ENCODE measurements at places on chromosomes 1 and 21.
A peak's percentile ranks its signal among the peaks of the same experiment; 100 is the strongest.

GRCh38 chr1:200525090-200525987 is 95.2 kb downstream of the KIF14 start:
- DNase-seq, result no peak

DNA sequence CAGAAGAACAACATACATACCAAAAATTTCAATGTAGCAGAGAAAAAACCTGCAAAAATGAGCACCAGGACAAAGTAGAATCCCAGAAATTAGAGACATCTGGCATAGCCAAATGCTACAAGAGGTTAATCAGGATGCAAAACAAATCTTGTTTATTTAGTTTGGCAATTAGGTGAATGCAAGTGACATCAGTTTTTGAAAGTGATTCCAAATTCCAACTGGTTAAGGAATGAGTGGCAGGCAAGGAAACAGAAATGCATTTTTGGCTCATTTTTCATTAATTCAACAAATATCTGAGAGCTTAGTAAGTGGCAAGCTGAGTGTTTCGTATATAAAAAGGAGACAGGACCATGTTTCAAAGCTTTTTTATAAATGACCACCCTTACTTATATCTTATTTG is 21.3 kb downstream of the SCAF4 start:
- DNase-seq, result no peak

GRCh38 chr1:68438310-68438709 is 11.4 kb downstream of the RPE65 start:
- DNase-seq, result no peak

DNA sequence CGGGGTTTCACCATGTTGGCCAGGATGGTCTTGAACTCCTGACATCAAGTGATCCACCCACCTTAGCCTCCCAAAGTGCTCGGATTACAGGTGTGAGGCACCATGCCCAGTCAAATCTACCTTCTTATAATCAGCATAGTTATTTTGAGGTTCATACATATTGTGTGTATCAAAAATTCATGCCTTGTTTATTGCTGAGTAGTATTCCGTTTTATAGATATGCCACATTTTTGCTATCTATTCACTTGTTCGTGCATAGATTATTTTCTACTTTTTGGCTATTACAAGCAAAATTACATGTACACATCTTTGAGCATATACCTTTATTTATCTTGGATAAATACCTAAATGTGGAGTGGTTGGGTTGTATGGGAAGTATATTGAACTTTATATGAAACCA is 344.9 kb downstream of the CAMTA1 start:
- no peak for DNase-seq

- no peak for DNase-seq
These were observed 12.6 kb downstream of the PKP1 start for GRCh38 chr1:201295861-201296260.

DNA sequence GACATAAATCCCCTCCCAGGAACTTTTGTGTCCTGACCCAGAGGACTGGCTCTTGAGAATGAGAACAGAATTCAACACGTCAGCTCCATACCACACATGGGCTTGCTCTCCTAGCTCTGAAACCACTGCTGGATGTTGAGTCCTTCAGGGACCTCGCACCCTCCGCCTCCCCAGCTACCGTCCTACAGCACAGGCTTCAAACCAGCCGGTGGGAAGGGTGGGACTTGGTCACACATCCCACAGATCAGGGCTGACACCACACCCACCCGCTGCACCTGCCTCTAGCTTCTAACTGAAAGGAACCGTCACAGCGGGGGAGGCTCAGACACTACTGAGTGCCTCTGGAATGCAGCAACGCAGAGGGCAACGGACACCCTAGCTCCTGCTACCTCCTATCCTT is 24.0 kb downstream of the MRAP start:
- no peak for DNase-seq

GRCh38 chr1:31248276-31248675 is 8.6 kb upstream of the NKAIN1 start:
- no peak for DNase-seq

DNA sequence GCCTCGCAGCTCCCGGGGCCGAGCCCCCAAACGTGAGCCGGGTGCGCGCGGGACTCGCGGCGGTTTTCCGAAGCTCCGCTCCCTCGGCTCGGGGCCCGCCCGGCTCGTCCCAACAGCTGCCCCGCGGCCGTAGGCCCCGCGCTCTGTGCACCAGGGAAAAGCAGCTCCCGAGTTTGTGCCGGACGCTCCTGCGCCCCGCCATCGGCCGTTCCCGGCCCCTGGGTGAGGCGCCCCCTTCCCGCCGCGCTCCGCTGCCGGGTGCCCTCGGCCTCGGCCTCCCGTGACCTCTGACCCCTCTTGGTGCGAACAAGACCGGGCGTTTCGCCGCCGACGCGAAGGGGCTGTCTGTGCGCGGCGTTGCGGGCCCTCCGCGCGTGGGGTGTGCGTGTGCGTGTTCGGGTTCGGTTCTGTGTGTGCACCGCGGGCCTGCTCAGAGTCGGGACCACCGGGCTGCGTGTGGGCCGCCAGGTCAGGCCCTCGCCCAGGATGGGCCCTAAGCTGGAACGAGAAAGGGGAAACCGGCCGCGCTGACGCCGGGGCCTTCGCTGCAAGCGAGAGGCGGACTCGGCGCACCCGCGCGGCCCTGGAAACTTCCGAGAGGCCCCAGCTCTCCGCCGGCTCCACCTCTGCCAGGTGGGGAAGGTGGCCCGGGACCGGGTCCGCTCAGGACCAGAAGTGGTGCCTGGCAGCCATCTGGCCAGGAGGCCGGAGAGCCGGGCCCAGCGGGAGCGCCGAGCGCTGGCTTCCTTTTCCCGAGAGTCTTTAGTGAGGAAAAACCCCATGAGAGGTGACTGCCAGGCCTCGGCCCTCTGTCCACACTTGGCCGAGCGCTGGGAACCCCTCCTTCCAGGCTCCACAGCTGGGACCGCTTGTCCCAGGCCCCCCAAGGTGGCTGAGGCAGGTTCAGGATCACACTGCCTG is 1.9 kb downstream of the PRDM16 start:
- no peak for DNase-seq

DNA sequence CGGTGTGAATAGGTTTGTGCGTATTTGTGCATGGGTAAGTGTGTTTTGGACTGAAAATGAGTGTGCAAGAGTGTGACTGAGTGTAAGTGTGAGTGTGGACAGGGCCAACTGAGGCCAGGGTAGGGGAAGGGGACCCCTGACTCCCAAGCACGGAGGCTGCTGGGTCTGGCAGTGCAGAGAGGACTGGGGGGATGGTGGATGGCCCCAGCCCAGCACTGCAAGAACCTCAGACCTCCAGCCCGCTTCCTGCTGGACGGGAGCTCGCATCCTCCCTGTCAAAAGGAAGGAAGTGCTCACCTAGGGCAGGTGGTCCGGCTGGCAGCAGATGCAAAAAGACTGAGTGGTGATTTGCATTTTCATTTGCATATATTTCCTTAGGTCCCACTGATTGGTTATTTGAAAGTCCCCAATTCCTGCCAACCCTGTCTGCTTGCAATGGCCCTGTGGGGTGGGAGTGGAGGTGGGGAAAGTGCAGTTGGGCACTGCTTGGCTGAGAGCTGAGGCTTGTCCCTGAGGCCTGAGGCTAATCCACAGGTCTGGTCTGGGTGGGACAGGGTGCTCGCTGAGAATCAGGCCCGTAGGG is 42.8 kb upstream of the CASZ1 start:
- no peak for DNase-seq

- DNase-seq, result no peak
These were observed 7.3 kb upstream of the GJB5 start for GRCh38 chr1:34747638-34747941.

GRCh38 chr1:78291418-78291817 is 199.4 kb upstream of the PTGFR start:
- no peak for DNase-seq

- DNase-seq, result peak; percentile 55
These were observed 12.4 kb downstream of the RUNX1 start for GRCh38 chr21:35036465-35037383.

DNA sequence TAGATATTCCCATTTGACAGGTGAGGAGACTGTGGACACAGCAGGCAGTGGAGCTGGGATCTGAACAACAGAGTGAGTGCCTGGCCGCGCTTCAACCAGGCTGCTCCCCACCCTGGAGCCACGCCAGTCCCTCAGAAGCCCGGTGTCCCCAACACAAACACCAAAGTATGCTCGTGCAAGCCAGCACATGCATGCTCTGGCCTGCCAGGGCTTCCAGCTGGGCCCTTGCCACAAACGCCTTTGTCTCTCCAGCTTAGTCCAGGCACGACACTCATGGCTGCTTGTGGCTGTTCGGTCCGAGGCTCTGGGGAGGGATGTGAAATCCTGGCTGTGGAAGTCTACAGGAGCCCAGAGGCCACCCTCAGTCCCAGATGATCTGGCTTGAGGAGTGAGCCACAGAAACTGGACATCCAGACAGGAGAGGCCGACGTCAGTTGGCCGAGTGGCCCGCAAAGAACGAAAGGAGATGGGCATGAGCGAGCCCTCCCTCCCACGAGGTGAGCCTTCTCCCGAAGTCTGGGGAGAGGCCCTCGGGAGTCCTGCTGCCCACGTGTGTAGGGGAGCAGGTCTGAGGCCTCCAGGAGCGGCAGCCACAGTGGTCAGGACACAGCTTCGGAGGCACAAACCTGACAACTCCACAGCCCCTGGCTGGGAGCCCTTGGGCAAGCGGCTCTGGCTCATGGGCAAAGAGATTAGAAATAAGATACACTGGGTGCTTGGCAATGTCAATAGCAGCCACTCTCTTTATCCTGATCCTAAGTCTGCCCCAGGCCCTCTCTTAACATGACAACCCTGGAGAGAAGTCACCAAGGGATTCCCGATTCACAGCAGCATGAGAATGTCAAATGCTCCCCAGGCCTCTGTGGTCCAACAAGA is 117.1 kb upstream of the IFFO2 start:
- no peak for DNase-seq

GRCh38 chr1:153609585-153609907 is 3.4 kb downstream of the S100A16 start:
- DNase-seq, result no peak

- DNase-seq, result no peak
These were observed 6.4 kb upstream of the TMCO2 start for GRCh38 chr1:40241362-40241761.

- DNase-seq, result no peak
These were observed 52.8 kb upstream of the USP25 start for GRCh38 chr21:15676935-15677334.

- no peak for DNase-seq
These were observed 114.1 kb downstream of the WDR3 start for GRCh38 chr1:118043624-118044023.

DNA sequence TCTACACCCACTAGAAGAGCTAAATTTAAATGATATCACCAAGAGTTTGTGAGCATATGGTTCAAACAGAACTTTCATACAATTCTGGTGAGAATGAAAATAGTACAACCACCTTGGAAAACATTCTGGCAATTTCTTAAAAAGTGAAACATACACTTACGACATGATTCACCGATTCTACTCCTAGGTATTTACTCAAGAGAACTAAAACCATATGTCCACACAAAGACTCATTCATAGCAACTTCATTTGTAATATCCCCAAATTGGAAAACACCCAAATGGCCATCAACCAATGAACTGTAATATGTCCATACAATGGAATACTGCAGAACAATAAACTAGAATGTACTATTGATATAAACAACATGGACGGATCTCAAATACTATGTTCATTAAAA is 51.2 kb upstream of the ADAM30 start:
- DNase-seq, result no peak

- DNase-seq, result no peak
These were observed at the start of gene ZNF593OS for GRCh38 chr1:26171084-26172072. Gene ZNF593OS, minus strand, starts transcription at chr1:26171832. Its CDS starts 171 bp downstream, at chr1:26171661.

- DNase-seq, result no peak
These were observed 201.9 kb downstream of the PLPP3 start for GRCh38 chr1:56377431-56377830.

GRCh38 chr1:228930479-228930957 is 195.2 kb downstream of the RHOU start:
- DNase-seq, result no peak

DNA sequence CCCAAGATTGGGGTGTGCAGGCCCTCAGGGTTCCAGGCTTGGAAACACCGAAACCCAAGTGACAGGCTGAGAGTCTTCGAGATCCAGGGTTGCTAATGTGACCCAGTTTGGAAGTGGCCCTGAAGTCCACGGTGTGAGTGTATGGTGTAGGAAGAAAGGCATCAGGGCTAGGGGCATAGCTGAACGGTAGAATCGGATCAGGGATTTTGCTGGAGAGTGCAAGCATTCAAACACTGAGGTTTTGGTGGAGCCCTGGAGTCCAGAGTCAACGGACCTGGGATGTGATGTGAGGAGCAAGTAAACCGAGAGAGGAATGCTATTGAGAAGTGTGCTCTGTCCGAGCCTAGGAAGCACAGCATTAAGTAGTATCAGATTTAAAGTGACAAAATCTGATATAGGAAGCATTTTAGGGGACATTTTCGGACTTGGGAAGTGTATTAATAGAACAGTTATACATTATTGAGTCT is 958 bp downstream of the NFYC start:
- DNase-seq, result no peak

DNA sequence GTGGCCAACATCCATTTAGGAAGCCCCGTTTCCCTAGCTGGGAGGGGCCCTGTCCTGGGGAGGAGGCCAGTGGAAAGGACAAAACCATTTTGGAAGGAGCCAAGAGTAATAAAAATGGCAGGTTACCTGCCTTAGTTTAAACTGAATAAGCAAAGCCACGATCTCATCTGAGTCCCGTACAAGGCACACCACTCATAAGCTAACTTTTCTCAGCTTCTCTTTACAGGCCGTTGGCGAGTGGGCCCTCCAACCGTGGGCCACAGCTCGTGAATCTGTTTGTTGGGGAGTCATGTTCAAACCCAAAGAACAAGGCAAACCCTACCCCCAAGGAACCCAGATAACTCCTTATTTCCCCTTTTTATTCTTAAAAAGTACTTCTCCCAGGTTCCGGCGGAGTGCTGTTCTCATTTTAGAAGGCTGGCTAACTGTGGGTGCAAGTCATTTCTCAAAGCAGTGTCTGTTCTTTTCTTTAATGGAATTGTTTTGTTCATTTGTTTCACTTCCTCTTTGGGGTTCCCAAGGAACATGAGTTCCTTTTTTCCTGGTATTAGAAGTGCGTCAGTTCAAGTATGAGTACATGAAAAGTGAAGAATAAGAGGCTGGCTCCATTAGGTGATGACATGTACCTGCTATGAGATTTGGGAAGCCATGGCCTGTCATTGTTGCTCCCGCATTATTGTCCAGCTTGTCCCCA is 89.0 kb downstream of the PSMG1 start:
- DNase-seq, result no peak

- DNase-seq, result peak; percentile 72
These were observed 6.8 kb upstream of the HAX1 start for GRCh38 chr1:154265586-154265985.

GRCh38 chr1:46719689-46720088 is 775 bp upstream of the EFCAB14 start:
- peak; percentile 17 for DNase-seq

- DNase-seq, result no peak
These were observed 99.3 kb downstream of the FMN2 start for GRCh38 chr1:240190881-240191401.

DNA sequence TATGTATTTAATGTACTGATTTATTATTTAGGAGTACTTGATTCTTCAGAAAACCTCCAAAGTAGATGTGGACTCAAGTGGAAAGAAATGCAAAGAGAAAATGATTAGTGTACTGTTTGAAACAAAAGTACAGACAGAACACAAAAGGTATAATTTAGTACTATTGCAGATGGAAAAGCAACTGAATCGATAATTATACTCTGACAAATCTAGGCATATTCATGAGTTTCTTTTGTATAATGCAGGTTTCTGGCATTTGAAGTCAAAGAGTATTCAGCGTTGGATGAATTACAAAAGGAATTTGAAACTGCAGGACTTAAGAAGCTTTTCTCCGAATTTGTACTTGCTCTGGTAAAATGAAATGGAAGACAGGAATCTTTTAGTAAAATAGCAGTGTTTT is 12.5 kb downstream of the RWDD3 start:
- DNase-seq, result no peak

- DNase-seq, result peak; percentile 35
These were observed 28.5 kb downstream of the PODN start for GRCh38 chr1:53090227-53091147.

All from natural killer cell (primary cell).